ENCODE measurements at places on chromosomes 5 and 9.

- DNase-seq: peak; percentile 92
These were observed 53.0 kb upstream of the ALDH1B1 start for GRCh38 chr9:38339496-38339895.

- no peak for DNase-seq
These were observed 456.6 kb downstream of the RAB3C start for GRCh38 chr5:59039296-59040023.

DNA sequence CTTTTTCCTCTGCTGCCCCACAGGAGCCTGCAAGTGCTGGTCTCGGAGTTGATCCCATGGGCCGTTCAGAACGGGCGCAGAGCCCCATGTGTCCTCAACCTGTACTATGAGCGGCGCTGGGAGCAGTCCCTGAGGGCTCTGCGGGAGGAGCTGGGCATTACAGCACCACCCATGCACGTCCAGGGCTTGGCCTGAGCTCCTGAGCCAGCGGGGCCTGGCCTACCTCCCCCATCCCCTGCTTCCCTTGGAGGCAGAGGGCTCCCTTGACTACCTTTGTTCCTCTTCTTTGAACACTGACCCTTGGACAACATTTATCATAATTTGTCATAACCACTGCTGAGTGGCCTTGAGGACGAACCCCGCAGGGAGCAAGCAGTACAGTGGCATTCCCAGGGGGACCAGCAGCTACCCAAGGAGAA lies 6.9 kb upstream of the SLC27A4 start:
- DNase-seq: no peak

DNA sequence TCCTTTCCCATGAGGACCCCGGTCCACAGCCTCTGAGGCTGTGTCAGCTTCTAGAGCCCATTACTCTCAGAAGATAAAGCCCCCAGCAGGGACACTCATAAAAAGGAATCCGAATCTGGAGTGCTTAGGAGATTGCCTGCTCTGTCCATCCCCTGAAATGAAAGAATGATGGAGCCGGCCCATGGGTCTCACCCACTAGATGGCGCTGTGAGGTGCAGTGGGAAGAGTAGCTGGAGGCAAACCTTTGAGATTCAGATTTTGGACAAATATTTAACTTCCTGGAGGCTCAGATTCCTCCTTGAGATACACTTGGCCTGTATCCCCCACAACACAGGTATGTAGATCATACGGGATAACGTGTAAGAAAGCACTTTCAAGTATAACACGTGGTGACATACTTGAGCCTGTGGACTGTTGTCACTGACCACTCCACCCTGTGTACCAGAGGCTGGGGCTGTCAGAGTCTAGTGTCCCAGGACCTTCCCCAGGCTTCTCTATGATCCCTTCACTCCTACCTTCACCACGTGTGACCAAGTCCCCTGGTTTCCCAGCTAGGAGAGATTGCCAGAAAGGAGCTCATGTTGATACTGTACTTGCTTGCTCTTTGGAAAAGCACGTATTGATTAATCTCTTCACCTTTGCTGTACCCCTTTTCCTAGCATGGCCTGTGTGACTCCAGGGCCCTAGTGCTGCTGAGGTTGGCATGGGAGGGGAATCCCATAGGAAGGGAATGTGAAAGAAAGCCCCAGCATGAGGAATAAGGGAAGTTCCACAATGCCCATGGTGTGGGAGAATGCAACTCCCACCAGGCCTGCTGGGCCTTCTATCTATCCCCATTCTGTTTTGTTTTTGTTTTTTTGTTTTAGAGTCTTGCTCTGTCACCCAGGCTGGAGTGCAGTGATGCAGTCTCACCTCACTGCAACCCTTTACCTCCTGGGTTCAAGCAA lies 32.1 kb downstream of the TRMO start:
- no peak for DNase-seq

GRCh38 chr5:92941806-92942205 lies 639.2 kb downstream of the NR2F1-AS1 start:
- DNase-seq: no peak

GRCh38 chr5:172008111-172008455 lies 1.6 kb upstream of the FBXW11 start:
- DNase-seq: no peak

DNA sequence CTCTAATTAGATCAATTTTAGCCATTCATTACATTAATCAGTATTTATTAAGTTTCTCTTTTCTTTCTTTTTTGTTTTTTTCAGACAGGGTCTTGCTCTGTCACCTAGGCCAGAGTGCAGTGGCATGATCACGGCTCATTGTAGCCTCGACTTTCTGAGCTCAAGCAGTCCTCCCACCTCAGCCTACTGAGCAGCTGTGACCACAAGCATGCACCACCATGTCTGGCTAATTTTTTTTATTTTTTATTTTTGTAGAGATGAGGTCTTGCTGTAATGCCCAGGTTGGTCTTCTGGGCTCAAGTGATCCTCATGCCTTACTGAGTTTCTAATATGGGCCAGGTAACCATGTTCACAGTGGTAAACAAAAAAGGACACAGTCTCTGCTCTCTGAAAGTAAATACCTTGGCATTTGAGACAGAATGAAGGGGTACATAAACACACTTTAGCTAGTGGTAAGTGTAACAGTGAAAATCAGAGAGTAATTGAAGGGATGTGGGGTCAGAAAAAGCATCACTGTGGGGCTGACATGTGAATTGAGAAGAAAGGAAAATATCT lies 336.3 kb downstream of the ADGRV1 start:
- DNase-seq: no peak

DNA sequence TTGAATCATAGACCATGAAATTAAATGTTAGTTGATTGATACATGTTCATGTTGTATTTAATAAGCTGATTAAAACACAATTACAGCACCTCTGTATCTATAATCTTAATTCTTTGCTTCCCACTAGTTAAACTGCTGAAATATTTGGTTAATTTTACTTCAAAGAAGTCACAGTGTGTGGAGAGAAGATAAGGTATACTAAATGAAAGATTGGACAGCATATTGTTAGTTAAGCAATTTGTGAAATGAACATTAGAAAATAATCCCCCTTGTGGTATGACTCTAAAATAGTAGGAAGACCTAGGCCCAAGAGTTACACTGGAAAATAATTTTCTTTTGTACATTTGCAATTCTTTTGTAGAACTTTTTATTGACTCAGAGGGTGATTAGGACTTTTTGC lies 30.3 kb downstream of the MAN2A1 start:
- no peak for DNase-seq

DNA sequence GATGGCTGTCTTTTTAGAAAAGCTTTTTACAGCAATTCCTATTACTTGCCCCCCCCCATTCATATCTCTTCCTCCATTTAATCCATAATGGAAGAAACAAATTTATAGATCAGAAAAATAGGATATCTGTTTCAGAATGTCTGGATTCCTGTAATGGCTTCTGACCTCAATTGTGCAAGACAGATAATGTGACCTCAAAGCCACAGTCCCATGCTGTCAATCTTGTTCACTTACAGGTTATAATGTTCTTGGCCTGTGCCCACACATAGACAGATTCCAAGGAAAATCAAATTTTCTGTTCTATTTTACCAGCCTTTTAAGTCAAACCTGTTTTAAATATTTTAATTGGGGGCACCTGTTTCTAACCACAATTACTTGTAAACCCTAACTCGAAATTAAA lies 143.4 kb downstream of the ENTREP1 start:
- DNase-seq: no peak

DNA sequence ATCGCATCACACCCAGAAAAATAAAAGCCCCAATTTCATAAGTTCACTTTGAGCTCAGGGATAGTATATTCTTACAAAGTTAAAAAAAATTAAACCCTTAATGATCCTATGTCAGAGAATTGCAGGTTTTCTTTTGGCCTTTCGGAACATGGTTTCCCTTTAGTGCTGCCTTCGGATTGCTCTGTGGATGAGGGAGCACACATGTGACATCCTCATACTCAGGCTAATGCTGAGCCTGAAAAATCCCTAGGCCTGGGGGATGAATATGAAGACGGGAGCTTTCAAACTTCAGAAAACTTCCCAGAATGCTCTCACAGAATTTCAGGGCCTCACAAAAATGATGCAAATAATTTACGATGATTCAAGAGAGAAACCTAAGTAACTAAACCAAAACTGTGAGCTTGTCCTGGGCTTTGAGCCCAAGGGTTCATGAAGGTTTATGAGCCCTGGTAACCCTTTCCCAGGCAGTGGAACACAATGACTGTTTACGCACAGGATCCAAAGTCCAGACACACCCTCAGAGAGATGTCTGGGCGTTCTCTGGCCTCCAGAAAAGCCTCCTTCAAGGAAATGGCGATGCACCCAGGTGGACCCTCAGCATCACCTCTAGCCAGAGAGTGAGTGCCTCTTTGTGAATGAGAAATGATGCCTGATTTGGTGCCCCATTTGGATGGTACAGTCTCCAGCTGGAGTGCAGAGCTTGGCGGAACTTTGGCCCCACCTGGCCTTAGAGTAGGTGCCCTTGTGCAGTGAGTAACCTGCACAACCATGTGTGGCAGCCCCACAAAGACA lies 145.4 kb downstream of the ENTREP1 start:
- no peak for DNase-seq
